Cerebellar nuclear complex (tissue), 1 donor: ENCODE measurements at places on chromosomes 1 and 21.

DNA sequence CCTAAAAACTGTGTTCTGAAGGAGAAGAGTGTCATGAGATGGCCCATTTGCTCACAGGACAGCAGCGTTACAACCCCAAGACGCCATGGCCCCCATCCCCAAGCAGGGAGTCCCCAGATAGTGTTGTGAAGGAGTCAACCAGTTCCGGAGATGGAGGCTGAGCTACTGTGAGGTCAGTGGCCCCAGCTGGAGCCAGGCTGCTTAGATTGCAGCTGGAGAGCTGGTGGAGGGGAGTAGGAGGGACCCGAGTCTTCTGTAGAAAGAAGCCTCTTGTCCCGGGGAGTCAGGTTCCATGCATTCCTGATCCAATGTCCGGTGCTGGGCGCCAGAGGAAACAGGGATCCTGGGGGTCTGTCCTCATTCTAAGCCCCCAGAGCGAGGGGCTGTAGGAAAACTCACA lies 93.5 kb upstream of the SIM2 start:
- no peak for DNase-seq

GRCh38 chr1:246001142-246001836 lies 505.8 kb downstream of the SMYD3 start:
- no peak for DNase-seq

DNA sequence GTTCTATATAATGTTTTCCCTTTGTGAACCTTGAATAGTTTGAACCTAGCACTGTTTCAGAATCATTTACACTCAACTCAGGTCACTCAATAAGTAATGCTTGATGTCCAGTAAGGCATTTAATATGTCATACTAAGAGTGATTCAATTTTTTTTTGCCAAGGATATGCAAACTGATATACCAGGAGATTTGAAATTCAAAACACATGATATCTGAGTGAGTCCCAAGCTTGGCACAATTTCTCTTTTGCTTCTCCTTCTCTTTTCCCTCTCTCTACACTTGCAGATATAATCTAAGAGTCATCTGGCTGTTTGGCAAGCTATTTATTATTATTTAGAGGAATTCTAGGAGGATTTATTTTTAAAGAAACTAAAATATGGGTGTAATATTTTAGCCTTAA lies 61.6 kb upstream of the SPAG17 start:
- DNase-seq = no peak

GRCh38 chr1:153832293-153832692 lies 57.1 kb downstream of the SLC27A3 start:
- no peak for DNase-seq

DNA sequence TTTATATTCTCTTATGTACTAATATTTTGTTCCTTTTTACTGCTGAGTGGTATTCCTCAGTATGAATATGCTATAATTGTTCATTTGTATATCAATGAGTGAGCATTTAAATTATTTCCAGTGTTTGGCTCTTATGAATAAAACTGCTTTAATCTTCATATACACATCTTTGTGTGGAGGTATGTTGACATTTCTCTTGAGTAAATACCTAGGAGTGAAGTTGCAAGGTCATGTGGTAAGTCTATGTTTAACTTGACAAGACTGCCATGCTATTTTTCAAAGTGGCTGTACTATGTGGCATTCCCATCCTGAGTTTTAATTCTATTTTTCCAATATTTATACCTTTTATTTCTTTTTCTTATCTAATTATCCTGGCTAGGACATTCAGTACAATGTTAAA lies 124.2 kb downstream of the ADSS2 start:
- no peak for DNase-seq

- no peak for DNase-seq
These were observed 199.9 kb upstream of the JUN start for GRCh38 chr1:58983633-58984245.

- DNase-seq = no peak
These were observed 9.2 kb upstream of the SLC45A3 start for GRCh38 chr1:205689479-205689878.

DNA sequence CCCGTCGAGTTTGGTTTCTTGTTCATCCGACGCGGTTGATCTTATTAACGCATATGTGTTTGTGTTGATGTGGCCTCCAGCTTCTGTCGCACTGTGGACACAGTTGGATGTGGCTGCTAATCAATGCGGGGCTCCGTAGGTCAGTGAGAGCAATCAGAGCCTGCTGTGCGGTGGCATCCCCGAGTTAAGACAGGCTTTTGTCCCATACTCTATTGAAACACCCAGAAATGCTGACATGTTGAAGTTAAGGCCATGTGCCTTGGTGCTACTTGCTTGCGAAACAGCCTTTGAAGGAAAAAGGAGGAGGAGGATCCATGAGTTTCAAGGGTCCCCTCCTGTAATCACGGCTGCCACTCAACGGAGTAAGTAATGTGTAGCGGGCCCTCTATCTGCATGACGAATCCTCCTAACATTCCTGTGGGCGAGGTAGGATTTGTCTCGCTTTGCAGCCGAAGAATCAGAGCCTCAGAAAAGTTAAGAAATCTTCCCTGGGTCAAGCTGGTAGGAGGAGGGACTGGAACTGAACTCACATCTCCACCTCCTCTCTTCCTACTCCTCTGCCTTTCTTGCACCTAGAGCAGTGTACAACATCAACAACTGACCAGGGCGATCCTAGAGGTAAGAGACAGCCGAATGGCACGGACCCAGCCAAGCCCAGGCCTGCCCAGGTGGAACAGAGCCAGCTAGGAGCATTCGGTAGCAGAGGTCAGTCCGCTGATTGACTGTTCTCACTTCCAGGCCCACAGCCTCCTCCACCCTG lies 19.5 kb downstream of the PDE9A start:
- no peak for DNase-seq

- no peak for DNase-seq
These were observed 14.1 kb downstream of the ENAH start for GRCh38 chr1:225638853-225639252.

GRCh38 chr1:61202854-61203598 lies 120.7 kb downstream of the NFIA start:
- DNase-seq = no peak

DNA sequence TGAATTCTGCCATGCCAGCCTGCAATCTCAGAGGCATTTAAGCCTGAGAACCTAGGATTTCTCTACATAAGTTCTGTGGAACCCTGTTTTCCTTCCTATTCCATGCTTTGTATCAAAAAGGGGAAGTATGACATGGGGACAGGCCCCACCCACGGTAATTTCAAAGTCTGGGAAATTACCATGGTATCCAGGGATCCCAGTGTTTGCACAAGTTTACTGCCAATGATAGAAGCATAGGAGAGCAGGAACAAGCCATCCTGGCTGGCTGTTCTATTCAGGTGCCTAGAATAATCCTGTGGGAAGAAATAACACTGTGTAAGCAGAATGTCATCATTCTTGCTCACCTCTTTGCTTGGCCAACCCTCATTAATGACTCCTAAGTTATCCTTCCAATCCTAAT lies 53.8 kb upstream of the ATP1B1 start:
- DNase-seq = no peak

DNA sequence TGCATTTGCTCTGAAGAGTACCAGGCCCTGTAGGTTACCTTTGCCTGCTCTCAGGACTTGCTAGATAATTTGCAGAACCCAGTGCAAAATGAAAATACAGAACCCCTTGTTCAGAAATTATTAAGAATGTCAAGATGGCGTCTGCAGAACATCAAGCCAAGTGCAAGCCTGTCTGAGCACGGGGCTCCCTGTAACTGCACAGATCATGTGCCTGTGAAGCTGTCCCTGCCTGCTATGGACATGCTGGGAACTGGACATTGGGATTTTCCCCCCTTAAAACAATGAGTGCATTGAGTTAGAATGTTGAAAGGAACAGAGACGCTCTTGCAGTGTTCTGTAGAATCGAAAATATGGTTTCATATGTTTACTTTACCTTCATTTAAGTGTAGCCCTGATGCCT lies 2.9 kb downstream of the CLDN14 start:
- DNase-seq = no peak

DNA sequence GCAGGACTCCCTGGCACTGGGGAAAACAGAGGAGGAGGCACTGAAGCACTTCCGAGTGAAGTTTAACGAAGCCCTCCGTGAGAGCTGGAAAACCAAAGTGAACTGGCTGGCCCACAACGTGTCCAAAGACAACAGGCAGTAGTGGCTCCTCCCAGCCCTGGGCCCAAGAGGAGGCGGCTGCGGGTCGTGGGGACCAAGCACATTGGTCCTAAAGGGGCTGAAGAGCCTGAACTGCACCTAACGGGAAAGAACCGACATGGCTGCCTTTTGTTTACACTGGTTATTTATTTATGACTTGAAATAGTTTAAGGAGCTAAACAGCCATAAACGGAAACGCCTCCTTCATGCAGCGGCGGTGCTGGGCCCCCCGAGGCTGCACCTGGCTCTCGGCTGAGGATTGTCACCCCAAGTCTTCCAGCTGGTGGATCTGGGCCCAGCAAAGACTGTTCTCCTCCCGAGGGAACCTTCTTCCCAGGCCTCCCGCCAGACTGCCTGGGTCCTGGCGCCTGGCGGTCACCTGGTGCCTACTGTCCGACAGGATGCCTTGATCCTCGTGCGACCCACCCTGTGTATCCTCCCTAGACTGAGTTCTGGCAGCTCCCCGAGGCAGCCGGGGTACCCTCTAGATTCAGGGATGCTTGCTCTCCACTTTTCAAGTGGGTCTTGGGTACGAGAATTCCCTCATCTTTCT lies 75.5 kb downstream of the PIK3CD start:
- DNase-seq = no peak

DNA sequence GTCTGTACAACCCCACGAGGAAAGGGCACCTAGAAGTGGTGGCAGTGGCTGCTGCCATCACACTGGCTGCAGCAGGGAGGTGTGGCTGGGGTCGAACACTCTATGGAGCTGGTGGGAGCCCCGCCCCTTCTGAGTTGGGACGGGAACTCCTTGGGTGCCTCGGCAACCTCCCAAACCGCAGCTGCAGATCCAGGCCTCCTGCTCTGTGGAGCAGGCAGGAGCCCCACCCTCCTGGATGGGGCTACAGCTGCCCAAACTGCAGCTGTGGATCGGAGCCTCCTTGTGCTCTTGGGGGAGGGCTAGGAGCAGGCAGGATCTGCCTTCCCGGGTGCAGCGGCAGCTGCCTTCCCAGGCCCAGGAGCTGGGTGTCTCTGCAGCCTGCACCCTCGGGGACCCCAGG lies 38.9 kb upstream of the TARDBP start:
- DNase-seq = no peak

DNA sequence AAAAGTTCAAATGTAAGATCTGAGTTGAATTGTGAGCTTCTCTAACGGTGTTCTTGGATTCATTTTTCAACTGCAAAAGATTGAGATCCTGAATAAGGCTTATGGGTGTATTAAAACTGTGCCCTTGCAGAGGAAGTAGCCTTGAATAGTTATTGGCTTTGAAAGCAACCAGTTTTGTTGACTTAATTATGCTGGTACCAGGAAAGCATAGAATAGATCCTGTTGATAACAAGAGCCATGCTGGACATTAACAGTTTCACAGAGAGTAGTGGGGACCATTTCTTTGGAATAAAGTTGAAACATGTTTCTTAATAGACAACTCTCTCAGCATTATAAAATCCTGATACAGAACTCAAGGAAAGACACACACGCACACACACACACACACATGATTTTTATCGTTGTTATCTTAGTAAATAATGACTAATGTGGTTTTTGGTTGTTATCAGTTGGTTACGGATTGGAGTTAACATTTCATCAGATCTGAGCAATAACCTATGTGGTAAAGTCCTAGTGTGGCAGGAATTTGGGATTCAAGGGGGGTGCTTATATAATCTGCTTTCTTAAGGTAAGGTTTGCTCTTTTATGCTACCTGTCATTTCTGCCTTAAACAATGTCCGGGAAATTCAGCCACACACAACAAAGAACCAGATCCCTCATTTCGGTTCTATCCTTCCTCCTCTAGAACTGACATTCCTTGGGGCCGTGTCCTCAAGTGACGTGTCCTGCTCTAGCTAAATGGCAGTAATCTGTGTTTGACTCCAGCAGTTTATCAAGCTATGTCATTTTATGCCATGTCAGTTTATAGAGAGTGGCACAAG lies 330.9 kb downstream of the CHRM3 start:
- DNase-seq = no peak

- DNase-seq = no peak
These were observed 17.0 kb downstream of the QSOX1 start for GRCh38 chr1:180171691-180172090.
